ENCODE measurements at places on chromosomes 5 and 9.

DNA sequence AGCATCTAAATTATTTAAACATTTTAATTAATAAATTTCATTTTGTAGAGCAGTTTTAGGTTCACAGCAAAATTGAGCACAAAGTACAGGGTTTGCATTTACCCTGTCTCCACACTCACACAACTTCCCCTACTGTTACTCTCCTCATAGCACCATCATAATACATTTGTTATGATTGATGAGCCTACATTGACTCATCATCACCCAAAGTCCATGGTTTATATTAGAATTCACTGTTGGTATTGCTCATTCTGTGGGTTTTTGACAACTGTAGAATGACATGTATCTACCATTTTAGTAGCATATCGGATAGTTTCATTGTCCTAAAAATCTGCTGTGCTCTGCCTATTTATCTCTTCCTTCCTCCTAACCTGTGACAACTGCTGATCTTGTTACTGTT lies 411.1 kb upstream of the MPDZ start:
- no peak for DNase-seq

- DNase-seq: no peak
Measured at GRCh38 chr5:137205231-137206027, 293.7 kb downstream of the SPOCK1 start.

DNA sequence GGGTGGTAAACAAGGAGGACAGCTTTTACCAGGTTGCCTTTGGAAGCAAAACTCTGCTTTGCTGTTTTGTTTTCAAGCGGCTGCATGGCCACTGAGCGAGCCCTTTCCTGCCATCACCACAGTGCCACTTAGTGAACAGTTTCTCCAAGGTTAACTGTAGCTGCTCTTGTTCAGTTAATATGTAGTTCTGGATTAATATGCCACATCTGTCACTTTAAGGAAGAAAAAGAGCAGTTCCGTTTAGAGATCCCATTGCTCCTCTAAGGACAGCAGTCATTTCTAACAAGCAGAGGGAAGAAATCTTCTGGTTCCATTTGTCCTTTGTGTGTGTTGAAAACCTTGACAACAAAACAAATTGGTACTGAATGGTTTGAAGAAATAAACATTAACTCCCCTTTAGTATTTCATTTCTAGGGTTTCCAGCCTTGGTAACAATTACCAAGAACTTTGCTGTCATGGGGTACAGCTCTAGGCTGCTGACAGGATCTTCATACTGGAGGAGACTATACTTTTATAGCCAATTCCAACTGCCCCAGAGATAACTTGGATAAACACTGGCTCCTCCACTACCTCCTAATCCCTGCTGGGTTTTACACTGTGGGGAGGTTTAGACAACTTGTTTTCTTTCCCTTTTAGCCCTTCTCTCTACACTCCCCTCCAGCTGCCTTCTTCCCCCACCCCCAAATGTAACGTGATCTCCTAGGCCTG lies 10.3 kb upstream of the ABL1 start:
- no peak for DNase-seq

DNA sequence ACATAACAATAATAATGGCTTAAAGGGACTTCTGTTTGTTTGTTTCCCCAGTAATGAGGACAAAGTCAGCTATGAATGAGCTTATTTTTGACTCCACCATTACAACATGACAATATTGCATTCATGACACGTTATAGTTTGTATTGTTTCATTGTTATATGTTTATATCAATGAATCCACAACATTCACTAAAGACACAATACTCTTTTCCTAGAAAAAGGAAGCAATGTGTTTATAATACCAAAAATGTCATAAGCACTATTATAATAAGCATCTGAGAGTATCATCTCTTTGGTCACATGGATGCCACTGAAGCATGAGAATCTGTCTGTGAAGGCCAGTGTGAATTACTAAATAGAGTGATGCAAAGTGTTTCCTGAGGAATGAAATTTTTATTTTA lies 1026.9 kb upstream of the C9orf72 start:
- DNase-seq: no peak

DNA sequence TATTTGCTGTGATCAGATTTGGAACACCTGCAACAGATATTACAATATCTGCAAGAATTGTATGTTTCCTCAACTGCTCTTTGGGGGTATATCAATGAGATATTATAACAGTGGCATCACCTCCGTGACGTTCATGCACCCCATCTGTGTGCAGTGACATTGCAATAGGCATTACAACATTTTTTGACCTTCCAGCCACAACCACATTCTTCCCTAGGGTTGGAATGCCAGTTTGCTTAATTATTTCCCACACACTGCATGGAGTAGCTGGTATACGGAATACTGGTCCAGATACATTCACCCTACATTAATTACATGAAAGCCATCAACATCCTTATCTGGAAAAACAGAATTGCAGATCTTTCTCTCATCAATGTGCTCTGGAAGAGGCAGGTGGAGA lies 42.3 kb downstream of the FBXO4 start:
- DNase-seq: no peak

GRCh38 chr9:132293145-132293721 lies 61.6 kb downstream of the SETX start:
- no peak for DNase-seq

GRCh38 chr5:167633931-167634341 lies 657.5 kb upstream of the WWC1 start:
- no peak for DNase-seq

- no peak for DNase-seq
Measured at GRCh38 chr9:8674536-8674935, 875.0 kb upstream of the DMAC1 start.

GRCh38 chr9:97558701-97559101 lies 57.2 kb downstream of the TMOD1 start:
- DNase-seq: no peak

GRCh38 chr9:77901771-77902170 lies 129.8 kb downstream of the GNAQ start:
- no peak for DNase-seq

DNA sequence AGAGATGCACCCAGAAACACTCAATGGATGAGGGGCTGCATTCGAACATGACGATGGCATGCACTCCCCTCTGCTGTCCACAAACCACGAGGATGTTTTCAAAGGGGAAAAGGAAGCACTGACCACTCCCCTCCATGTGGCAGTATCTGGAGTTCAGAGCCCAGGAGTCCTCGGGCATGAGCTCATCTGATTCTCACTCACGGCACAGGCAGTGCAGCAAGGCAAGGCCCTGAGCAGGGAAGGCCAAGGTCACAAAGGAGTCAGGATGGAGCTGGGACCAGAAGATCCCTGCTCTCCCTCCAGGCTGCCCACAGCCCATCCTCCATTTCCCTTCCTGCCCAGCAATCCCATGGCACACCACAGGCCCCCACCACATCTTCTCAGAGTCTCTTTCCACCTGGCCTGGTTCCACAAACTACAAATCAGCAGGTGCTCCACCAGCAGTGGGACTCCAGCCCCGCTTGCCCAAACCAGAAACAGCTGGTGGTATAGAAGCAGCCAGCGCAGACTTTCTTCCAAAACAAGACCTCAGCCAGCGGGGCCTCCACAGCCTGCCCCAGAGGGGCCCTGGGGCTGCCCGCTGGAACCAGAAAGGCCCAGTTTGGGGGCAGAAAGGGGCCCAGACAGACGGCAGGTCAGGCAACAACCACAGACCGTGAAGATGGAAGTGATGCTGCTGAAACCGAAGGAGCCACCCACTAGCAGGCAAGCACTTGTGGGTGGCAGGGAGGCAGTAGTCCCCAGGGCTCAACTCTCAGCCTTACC lies 12.2 kb downstream of the TNIP1 start:
- no peak for DNase-seq

GRCh38 chr5:153480401-153480800 lies 10.1 kb upstream of the GRIA1 start:
- no peak for DNase-seq

DNA sequence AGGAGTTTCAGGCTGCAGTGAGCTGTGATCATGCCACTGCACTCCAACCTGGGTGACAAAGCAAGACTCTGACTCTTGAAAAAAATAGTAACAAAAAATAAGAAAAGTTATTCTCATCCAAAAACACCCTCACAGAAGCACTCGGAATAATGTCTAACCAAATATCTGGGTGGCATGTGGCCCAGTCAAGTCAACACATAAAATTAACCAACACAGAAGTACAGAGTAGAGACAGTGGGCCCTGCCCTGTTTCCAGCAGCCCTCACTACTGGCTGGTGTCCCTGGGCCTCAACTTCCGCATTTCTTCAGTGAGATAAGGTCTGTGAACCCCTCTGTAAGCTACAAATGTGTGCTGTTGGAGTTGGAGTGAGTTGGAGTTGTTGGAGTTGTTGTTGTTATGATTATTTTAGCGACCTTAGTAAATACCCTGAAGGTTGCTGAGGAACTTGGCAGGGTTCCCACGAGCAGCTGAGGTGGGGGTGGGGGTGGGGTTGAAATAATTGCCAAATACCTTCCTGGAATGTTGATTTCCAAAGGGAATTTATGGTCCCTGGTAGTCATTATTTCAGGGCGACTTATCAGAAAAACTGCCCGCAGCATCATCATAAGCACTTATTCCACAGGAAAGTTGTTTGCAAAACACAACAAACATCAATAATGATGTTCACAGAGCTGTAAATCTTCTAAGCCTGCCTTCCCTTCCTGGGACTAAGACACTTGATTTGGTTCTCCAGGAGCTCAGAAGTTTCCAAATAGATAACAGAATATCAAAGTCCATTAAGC lies 30.2 kb downstream of the C5orf15 start:
- DNase-seq: no peak

GRCh38 chr9:124398191-124398935 lies 16.9 kb downstream of the PSMB7 start:
- DNase-seq: no peak

DNA sequence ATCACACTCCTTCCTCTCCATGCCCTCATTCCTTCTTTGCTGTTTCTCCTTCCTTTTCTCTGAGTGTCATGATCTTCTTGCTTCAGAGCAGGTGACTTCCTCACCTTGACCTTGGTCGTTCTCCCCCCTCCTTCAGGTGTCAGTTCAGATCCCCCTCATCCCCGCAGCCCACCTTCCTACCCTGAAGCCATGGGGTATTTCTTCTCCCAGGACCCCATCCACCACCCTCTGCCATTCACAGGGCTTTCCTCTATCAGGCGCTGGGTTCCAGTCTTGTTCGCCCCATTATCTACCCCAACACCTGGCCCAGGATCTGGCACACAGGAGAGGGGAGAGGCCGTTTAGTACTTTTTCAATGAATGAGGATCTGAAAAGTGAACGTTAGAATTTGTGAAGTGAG lies 101.0 kb downstream of the NSG2 start:
- no peak for DNase-seq

DNA sequence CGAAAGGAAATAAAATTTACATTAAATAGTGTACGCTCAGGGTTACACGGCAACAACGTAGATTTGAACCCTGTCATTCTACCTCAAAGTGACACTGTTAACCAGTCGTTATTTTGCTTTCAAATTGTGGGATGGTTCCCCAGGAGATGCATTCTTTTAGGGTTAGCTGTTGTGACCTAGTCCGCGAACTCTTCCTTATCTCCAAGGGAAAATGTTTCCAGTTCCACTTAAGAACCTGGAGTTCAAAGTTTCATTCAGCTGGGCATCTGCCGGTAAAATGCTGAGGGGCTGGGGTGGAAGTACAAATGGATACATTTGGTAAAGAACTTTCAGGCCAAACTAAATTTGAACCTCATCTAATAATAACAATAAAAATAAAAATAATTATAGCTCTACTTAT lies 264.6 kb downstream of the NR3C1 start:
- DNase-seq: no peak

DNA sequence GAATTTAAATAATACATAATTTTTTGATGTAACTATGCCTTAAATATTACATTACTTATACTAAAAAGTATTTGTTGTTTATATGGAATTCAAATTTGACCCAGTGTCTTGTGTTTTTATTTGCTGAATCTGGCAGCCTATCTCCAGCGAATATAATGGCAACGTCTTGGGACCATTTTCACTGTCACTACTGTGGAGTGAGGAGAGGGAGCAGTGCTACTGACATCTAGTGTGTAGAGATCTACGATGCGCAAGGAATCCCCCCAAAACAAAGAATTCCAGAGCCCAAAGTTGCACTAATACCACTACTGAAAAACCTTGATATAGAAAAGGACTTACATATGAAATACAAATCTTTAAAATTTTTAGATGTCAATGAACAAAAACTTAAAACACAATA lies 314.4 kb downstream of the DRD1 start:
- no peak for DNase-seq

GRCh38 chr5:58011301-58011700 lies 448.6 kb downstream of the PLK2 start:
- no peak for DNase-seq

DNA sequence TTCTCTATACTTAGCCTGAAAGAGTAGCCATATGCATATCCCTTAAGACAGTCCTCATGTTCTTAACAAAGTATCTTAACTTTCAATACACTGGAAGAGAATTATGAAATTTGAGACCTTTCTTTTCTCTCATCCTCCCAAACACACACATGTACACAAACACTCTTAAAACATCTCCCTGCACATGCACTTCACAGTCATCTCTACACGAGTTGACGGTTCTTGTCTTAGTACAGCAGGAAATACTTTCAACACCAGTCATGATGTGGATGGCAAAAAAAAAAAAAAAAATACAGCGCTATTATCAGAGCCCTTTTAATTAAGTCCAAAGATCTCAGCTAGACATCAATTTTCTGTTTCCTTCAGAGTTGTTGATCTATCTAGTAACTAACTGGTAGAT lies 43.6 kb upstream of the PCSK1 start:
- DNase-seq: no peak

DNA sequence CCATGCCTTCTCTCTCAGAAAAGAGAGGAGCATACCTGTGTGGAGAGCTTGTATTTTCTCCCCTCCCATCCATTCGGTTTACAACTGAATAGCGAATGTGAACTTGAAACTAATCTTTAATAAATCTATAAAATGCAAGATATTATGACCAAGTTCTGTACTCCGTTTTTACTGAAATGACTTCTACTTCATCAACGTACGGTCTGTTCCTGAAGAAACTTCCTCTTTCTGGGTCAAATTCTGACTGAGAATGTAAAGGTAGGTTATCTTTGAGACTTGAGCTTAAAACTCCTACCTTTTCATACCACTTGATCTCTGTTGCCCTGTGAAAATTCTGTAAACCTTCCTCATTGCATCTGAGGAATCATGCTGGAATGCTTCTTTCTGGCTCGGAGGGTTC lies 4.2 kb upstream of the CTNNAL1 start:
- DNase-seq: no peak

GRCh38 chr5:122311497-122311960 lies 508 bp upstream of the SNCAIP start:
- no peak for DNase-seq

- DNase-seq: no peak
Measured at GRCh38 chr5:83003791-83004190, 73.4 kb downstream of the TMEM167A start.
